Stomach (tissue), 19 donors: ENCODE measurements at places on chromosomes 1 and 21.

DNA sequence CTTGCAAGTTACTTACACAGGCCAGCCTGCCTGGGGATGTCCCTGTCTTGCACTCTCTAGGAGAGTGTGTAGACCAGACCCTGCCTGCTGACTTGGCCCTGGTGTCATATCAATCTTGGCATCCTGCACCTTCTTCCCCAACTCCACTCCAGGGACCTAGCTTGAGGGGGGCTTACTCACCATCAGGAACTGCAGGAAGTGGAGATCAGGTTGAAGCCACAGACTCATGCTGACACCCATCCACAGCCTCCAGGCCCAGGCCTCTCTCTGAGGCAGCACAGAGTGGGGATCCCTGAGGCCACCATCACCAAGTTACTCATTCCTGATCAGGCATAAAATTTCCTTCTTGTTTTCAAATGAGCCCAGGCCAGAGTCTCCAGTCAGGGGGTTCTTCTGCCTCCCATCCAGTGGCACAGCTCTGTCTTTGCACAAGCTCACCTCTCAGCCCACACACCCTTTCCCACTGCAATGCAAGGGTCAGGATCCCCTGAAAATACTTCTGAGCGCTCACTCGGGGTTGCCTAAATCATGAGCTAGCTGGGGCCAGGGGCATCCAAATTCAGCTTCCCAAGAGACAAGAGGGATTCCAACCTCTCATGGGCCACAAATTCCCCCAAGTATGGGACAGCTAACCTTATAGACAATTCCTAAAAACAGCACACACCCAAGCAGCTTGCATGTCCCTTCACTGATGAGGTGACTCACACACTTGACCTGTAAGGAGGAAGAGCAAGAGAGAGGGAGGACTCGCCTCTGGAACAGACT lies 33.5 kb downstream of the CSMD2 start:
- no peak for DNase-seq

- peak; percentile 72 for DNase-seq
These were observed 26.2 kb downstream of the ATP8B2 start for GRCh38 chr1:154351363-154352068.

DNA sequence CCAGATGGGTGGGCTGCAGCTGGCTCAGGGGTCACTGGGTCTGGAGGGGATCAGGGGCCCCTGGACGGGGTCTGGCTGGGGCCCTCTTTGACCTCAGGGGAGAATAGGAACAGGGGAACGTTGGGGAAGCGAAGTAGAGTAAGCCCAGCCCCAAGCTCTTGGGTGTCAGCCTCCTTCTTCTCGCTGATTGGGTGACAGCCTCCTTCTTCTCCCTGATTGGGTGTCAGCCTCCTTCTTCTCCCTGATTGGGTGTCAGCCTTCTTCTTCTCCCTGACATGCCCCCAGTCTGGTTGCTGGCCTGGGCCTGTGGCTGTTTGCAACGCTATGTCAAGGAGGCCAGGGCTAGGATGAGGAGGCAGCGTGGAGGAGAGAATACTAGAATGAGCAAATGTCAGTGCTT lies 76.7 kb upstream of the CASZ1 start:
- DNase-seq, result no peak

GRCh38 chr1:209657918-209658317 lies 5.7 kb upstream of the LAMB3 start:
- no peak for DNase-seq

- DNase-seq, result no peak
These were observed 53.6 kb downstream of the FBXO42 start for GRCh38 chr1:16298653-16299052.

- no peak for DNase-seq
These were observed 3.7 kb upstream of the TMEM39B start for GRCh38 chr1:32068957-32069588.

- no peak for DNase-seq
These were observed 24.9 kb upstream of the FMO2 start for GRCh38 chr1:171160211-171160610.

DNA sequence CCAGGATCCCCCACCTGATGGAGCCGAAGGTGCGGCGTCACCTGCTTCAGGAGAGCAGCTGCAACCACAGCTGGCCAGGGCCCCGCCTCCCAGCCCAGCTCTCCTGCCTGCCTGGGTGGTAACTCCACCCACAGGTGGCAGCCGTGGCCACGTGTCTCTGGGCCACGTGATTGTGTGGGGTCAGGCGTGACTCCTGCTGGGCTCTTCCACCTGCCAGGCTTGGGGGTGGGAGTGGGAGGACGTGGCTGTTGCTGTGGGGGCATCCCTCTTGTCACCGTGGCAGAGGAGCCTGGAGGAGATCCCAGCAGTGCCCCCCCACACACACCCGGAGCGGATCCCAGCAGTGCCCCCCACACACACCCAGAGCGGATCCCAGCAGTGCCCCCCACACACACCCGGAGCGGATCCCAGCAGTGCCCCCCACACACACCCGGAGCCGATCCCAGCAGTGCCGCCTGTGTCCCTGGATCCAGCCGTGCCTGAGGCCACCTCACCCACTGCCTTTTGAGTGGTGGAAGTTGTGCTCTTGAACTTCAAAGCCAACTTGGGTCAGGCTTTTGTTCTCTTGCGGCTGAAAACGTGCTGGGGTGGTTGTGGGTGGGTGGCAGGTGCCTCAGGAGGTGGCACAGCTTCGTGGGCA lies 32.2 kb downstream of the POFUT2 start:
- no peak for DNase-seq
